Stimulated activated CD4-positive, alpha-beta T cell treated with anti-CD3 and anti-CD28 coated beads, Interleukin-15, amount 100 ng/mL, for 48 hours (primary cell): ENCODE measurements at places on chromosomes 4 and X.

GRCh38 chr4:147809211-147809610 lies 77.3 kb downstream of the ARHGAP10 start:
- no peak for DNase-seq

GRCh38 chr4:81659051-81659450 lies 187.3 kb upstream of the RASGEF1B start:
- DNase-seq = no peak

DNA sequence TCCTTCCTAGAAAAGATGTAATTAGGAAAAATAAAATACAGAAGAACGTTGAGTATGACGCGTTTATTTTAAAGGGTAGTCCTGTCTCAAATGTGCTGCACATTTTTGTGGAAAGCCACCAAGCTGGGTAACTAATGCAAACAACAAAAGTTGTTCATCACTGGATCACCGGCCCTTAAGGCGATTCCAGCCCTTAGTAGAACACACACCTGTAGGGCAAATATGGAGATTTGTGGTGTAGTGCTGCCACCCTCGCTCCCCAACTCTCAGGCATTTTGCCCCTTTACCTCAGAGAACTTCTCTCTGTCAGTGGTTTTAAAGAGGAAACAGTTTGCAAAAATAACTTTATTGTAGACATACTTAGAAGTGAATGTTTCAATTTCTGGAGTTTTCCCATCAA lies 1.9 kb downstream of the TBL1X start:
- no peak for DNase-seq

- no peak for DNase-seq
Observed at GRCh38 chrX:3177851-3178250, 136.6 kb downstream of the ARSF start.

DNA sequence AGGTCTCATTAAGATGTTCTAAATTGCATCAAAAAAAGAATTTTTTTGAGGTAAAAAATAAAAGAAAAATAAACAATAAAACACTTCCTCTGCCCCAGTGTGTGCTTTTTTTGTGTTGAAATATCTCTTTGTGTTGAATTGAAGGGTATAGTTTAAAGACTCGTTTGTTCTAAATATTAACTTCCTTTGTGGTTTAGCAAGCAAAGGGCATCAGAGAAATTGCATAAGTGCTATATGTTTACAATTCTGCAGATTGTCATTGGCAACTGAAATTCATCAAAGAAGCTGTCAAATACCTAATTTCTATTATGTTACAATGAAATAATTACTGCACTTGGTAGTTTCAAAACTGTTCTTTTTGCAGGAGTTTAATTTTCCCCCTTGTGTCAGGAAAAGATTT lies 260.5 kb downstream of the DKK2 start:
- DNase-seq = no peak

DNA sequence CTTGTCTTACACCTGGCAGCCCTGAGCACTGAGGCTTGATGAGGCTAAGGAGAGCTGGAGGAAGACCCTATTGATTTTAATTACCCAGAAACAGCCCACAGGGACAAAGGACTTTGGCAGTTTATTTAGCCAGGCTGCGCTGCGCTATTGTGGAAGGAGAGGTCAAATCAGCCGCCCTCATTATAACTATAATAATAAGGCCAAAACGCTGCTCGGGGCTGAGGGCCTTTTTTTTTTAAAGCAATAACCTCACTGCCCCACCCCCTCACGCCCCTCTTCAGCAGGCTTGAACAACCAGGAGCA lies 60.6 kb upstream of the NKX1-1 start:
- no peak for DNase-seq

DNA sequence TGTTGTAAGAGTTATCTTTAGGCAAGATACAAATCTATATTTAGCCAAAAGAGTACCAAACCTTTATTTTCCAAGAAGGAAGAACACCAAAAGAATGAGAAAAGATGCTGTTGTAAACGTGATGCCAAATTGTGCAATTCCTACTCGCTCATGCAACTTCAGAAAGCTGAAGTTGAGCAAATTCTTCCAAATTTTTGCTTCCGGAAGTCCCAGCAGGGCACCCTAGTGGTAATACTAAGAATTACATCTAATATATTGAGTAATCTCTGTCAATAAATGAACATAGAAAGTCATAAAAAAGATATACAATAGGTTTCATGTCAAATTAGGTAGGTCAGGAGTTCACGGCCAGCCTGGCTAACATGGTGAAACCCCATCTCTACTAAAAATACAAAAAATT lies 36.0 kb upstream of the SMARCAD1 start:
- DNase-seq = no peak

DNA sequence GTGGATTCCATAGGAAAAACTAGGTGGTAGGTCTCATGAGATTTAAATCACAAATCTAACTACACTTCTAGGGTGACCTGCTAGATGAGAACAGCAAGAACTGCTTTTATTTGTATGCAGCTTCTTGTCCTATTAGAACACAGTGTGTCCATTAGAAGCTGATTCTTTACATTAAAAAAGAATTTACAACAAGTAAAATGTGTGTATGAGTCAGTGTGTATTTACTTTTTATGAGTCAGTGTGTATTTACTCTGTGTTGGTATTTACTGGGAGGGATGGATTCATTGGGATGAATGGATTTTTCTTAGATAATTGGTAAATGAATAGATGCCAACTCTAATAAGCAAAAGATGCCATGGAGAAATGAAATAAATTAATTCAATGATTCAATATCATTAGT lies 40.6 kb upstream of the XPNPEP2 start:
- no peak for DNase-seq

GRCh38 chrX:33589316-33589715 lies 378.0 kb upstream of the DMD start:
- no peak for DNase-seq
